ENCODE measurements at places on chromosomes 2 and 18. TPM values are rescaled to one million over a fixed set of nuclear protein-coding genes. Genes with fewer than 3 reads are reported as not detected.

GRCh38 chr2:52668724-52669123, 1098.9 kb upstream of the CHAC2 start:
- H3K36me3 ChIP-seq: no peaks in the 10 kb centered on the region
- DNase-seq: no peak
- H3K4me1 ChIP-seq: no peaks in the 10 kb centered on the region
- no peak overlapping the region for H3K4me3 ChIP-seq
- H3K27me3 ChIP-seq: no peaks in the 10 kb centered on the region

DNA sequence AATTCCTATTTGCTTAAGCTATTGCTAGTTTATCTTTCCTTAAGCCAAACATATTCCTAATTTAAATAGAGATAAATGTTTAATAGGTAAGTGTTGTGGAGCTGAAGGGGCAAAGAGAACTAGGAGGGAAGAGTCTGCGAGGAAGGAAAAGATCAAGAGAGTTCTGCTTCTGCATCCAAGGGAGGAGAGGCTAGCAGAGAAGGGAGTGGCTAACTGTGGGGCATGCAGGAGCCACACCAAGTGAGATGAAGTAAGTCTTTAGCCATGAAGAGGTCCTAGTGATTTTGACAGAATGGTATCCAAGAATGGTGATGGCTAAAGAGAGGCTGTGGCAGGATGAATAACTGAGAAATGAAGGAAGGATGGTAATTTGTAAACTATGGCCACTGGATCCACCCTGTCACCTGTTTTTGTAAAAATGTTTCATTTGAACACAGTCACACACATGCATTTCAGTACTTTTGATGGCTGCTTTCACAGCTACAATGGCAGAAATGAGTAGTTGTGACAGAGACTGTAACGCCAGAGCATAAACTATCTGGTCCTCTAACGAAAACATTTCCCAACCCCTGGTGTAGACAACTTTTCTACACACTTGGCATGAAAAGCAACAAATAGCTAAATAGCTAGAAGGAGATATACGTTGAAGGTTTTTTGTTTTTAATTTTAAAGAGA, 15.6 kb downstream of the TPGS2 start:
- no peak overlapping the region for H3K27ac ChIP-seq
- H3K4me3 ChIP-seq: no peak overlapping the region
- no peaks in the 10 kb centered on the region for H3K27me3 ChIP-seq
- no peak for DNase-seq
- peaks cover 48% of the 10 kb centered on the region for H3K36me3 ChIP-seq

- DNase-seq: no peak
- no peak overlapping the region for H3K4me3 ChIP-seq
- no peaks in the 10 kb centered on the region for H3K36me3 ChIP-seq
- no peaks in the 10 kb centered on the region for H3K27me3 ChIP-seq
- no peak overlapping the region for H3K27ac ChIP-seq
- no peaks in the 10 kb centered on the region for H3K4me1 ChIP-seq
Observed at GRCh38 chr2:144681389-144681788, 161.5 kb upstream of the ZEB2 start.

DNA sequence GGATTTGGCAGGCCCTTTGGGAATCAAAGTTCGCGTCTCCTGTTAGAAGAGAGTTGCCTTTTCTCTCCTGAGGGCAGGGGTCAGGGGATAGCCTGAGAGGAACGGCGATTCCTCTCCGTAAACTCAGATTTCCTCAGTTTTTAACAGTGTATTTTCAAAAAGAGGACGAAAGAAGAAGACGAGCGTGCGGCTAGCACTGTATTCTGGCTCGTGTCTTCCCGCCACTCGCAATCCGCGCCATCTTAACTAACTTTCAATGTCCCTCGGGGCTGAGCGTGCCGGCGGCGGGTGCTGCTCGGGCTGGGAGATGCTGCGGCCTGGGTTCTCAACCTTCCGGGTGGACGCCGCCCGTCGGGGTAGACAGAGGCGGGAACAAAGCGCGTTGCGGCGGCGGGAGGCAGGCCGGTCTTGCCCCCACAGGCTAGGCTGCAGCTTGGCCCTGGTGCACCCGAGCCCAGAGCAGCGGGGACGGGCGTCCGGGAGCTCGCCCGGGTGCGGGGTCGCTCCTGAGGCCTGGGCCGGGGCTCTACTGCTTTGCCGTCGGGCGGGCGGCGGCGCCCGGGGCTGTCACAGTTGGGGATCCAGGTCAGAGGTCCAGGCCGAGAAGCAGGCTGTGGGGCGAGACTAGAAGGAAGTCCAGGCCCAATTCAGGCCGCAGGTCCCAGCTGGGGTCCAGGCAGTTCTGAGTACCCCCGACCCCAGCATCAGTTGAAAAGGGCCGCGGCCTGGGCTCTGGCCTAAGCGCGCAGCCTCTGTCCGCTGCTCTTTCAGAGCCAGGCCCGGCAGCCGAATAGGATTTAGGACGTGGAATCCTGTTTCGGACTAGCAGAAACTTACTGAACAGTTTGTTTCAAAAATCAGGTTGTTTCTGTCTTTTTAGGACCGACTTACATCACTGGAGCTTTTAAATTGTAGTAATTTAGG, 11.8 kb downstream of the TBR1 start:
- no peaks in the 10 kb centered on the region for H3K27me3 ChIP-seq
- no peaks in the 10 kb centered on the region for H3K36me3 ChIP-seq
- H3K4me3 ChIP-seq: no peak overlapping the region

- DNase-seq: no peak
- H3K27me3 ChIP-seq: no peaks in the 10 kb centered on the region
- H3K4me3 ChIP-seq: no peak overlapping the region
- H3K36me3 ChIP-seq: no peaks in the 10 kb centered on the region
- no peaks in the 10 kb centered on the region for H3K4me1 ChIP-seq
- no peak overlapping the region for H3K27ac ChIP-seq
Observed at GRCh38 chr18:28963481-28963880, 786.6 kb upstream of the CDH2 start.

DNA sequence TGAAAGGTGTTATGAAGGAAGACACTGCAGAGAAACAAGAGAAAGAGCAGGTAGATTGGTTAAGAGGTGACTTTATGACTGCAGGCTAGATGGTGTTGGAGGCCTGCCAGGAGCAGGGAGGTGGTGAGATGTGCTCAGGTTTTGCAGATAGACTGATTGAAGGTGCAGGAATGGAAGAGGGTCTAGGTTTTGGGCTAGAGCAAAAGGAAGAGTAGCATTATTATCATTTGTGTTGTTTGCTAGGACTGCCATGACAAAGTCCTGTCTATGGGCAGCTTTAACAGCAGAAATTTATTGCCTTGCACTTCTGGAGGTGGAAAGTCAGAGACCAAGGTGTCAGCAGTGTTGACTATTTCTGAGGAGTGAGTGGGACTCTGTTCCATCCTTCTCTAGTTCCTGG, 172.9 kb upstream of the SOX11 start:
- no peak overlapping the region for H3K4me3 ChIP-seq
- no peaks in the 10 kb centered on the region for H3K4me1 ChIP-seq
- H3K27me3 ChIP-seq: no peaks in the 10 kb centered on the region
- H3K36me3 ChIP-seq: no peaks in the 10 kb centered on the region
- no peak for DNase-seq
- no peak overlapping the region for H3K27ac ChIP-seq

GRCh38 chr2:17363846-17364245, 154.4 kb downstream of the RAD51AP2 start:
- no peak for DNase-seq
- H3K4me3 ChIP-seq: no peak overlapping the region
- no peak overlapping the region for H3K27ac ChIP-seq
- no peaks in the 10 kb centered on the region for H3K27me3 ChIP-seq

Gene CAPN13
- total RNA-seq: not detected

Gene KCNJ13
- not detected for total RNA-seq

Gene ANKRD30B
- not detected for total RNA-seq

Gene SERPINB3
- total RNA-seq: not detected

All from HepG2 (cell line).